ENCODE measurements at places on chromosomes 7 and 10.

DNA sequence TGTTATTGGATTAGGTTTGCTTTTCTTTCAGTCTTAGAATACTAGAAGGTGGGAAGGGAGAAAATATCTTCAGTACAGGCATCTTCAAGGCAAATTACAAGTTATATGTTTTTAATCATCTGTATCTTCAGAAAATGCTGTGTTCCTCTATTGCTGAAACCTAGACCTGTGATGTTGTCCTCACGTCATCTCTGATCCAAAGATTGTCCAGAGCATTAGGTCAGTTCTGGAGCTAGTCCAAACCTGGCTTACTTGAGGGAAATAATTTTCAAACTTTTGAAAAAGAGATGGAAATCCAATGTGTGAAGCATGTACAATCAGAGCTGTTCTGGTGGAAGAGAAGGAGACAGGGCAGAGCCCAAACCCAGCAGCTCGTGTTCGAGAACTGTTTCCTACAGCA lies 217.3 kb downstream of the ZEB1 start:
- no peak for DNase-seq

DNA sequence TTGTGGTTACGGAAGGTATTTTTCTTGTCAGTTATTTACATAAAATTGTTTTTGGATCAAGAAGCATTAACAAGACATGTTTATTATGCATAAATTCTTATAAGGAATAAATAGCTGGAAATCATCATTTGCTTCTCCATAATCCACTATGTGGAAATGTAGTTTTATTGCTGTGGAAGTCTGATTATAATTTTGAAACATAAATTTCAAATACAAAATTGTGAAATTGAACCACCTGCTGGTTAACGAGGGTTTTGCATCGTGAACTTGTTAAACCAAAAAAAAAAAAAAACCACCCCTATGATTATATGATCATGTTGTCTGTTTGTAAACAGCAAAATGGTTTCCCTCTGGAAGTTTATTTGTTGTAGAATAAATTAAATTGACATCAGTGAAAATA lies 25.9 kb downstream of the ABRAXAS2 start:
- DNase-seq = peak; percentile 17

GRCh38 chr7:100366411-100367250 lies 6.7 kb upstream of the PILRA start:
- no peak for DNase-seq

DNA sequence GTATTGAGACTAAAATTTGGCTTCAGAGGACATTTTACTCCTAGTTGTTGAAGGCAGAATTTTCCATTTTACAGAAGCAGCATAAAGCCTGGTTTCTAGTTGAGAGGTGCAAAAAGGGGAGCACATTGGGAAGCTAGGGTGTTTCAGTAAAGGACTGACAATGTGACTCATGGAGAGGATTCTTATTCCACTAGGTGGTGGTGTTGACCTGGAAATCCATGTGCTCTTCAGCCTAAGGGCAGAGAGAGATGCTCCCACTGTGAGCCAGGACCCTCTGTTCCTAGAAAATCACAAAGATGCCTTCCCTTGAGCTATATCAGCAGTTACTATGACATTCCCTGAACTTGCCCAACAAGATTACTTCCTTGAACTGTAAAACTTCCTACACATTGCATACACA lies 687.8 kb downstream of the IPMK start:
- DNase-seq = no peak

DNA sequence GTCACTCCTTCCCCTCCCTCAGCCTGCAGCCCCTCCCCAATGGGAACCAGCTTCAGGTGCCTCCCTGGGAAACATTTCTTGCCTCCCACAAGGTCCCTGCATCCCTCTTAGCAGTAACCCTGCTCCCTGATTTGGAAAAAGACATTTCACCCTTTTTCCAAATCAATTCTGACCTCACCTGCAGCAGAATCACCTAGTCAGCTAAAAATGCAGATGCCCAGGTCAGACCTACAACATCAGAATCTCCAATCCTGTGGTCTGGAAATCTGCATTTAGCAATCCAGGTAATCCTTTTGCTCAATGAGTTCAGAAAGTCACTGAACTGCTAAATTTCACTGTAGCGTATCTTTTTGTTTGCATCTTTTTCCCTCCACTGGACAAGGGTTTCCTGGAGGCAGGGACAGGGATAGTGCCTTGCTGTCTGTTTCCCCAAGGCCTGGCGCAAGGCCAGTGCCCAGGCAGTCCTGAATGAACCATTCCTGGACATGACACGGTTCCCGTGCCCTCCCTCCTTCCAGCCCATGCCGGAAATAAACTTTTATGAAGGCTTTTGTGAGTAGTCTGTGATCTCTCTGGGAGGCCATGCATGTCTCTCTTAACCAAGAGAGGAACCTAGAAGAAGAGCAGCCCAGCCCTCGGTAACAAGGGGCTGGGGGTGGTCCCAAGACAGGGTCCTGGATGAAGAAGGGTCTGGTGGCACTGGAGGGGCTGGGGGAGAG lies 44.0 kb downstream of the COL13A1 start:
- DNase-seq = no peak

DNA sequence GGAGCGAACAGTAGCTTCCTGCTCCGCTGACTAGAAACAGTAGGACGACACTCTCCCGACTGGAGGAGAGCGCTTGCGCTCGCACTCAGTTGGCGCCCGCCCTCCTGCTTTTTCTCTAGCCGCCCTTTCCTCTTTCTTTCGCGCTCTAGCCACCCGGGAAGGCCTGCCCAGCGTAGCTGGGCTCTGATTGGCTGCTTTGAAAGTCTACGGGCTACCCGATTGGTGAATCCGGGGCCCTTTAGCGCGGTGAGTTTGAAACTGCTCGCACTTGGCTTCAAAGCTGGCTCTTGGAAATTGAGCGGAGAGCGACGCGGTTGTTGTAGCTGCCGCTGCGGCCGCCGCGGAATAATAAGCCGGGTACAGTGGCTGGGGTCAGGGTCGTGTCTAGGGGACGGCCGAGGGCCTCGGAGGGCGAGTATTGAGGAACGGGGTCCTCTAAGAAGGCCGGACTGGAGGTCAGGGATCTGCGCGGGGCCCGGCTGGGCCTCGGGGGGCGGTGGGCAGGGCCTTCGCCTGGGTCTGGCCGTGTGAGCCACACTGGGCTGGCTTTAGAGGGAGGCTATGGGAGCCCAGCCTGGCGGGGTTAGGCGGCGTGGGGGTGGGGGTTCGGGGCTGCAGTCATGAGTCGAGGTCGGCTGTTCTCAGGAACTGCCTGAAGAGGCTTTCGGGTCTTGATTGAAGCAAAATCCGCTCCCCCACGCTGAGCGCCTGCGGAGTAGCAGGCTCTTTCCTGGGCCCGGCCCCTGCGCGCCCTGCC lies at the start of gene CDK1:
CDK1 (plus strand) TSS at position 265 of the 757 bp plus-strand sequence. CDS start 1,688 bp downstream, outside the sequence.
- peak; percentile 99 for DNase-seq

- DNase-seq = no peak
These were observed 15.2 kb downstream of the FAM20C start for GRCh38 chr7:207418-208129.
